ENCODE measurements at places on chromosomes 13 and 19. TPM values are rescaled to one million over a fixed set of nuclear protein-coding genes. Genes with fewer than 3 reads are reported as not detected.

DNA sequence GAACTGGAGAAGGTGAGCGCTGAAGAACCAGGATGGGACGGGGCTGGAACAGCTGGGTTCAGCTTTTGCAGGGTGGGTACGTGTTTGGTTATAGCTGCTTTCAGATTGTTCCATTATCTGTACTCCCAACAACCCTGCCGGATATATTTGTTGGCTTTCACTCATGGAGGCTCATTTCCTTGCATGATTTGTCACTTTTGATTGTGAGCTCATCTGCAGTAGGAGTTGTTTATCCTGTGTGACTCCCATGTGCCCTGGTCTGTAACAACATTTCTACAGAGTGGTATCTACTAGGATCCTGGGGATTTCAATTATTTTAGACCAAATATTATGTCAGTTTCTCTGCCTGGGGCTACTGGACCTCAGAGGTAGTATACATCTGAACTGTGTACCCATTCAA, 5.4 kb downstream of the ARL11 start:
- no peaks in the 10 kb centered on the region for H3K36me3 ChIP-seq
- no peak overlapping the region for H3K27ac ChIP-seq
- no peak overlapping the region for H3K4me3 ChIP-seq
- H3K27me3 ChIP-seq, result no peaks in the 10 kb centered on the region

DNA sequence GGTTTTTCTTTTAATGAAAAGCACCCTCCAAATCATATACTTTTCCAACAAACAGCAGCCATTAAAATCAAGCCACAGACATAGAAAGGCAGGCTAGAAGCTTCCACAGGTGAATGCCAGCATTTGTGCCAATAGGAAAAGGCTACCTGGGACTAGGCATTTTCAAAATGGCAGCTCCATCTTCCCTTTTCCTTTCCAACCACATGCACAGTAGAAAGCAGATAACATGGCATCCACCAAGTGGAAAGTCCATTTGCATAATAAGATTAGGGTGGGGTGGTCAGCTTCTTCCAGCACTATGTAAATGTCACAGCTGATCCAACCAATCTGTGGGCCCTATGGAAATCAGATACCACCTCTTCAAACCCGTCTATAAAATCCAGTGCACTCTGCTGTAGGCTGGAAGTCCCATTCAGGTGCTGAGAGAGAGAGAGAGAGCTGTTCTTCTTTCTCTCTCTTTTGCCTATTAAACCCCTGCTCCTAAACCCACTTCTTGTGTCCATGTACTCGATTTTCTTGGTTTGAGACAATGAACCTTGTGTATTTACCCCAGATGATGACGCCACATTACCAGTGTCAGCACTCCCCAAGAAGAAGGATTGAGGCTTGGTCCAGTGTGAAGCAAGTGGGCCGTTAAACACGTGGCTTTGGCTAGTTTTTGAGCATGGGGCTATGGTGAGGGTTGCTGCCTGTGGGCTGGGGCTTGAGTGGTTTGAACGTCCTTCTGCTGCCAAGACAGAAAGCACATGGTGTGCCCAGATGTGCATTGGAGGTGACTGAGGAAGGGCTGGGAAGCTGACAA, 24.2 kb upstream of the IGFL1 start:
- H3K36me3 ChIP-seq, result no peaks in the 10 kb centered on the region
- H3K4me1 ChIP-seq, result no peaks in the 10 kb centered on the region
- H3K27ac ChIP-seq, result no peak overlapping the region
- DNase-seq, result no peak
- no peak overlapping the region for H3K4me3 ChIP-seq

GRCh38 chr13:100917011-100917410, 242.4 kb upstream of the TMTC4 start:
- no peaks in the 10 kb centered on the region for H3K27me3 ChIP-seq
- H3K4me1 ChIP-seq, result no peaks in the 10 kb centered on the region
- H3K4me3 ChIP-seq, result no peak overlapping the region
- H3K36me3 ChIP-seq, result no peaks in the 10 kb centered on the region
- no peak for DNase-seq
- no peak overlapping the region for H3K27ac ChIP-seq

GRCh38 chr13:75906315-75906714, 270.2 kb downstream of the LMO7 start:
- no peaks in the 10 kb centered on the region for H3K27me3 ChIP-seq
- H3K27ac ChIP-seq, result no peak overlapping the region
- DNase-seq, result no peak
- no peaks in the 10 kb centered on the region for H3K4me1 ChIP-seq
- H3K36me3 ChIP-seq, result no peaks in the 10 kb centered on the region

DNA sequence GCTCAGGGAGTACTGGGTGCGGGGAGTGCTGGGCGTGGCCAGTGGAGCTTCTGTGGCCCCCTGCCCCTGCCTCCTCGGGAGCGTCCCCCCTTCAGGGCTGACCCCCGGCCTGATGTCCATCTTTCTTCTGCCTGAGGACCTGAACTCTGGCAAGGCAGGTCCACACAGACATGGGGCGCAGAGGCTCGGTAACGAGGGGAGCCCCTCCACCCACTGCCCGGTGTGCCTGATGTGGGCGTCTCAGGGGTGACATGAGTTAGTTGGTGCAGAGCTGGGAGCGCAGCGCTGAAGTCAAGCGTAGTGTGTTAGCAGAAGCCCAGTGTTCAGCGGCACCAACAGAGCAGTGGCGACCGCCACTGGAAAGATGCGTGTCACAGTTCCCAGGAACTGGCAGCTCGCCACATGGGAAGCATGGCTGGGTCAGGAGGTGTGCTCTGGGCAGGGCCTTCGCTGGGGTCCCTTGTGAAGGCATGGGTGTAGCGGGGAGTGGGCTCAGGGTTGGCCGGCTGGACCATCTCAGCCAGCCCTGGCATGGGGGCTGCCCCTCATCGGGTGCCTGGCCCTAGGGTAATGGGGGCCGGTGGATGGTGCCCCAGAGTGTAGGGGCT, 11.5 kb downstream of the THOP1 start:
- H3K36me3 ChIP-seq, result peaks cover 8% of the 10 kb centered on the region
- no peaks in the 10 kb centered on the region for H3K27me3 ChIP-seq
- no peak overlapping the region for H3K4me3 ChIP-seq
- peaks cover 25% of the 10 kb centered on the region for H3K4me1 ChIP-seq
- DNase-seq, result no peak

- no peak overlapping the region for H3K27ac ChIP-seq
- no peaks in the 10 kb centered on the region for H3K36me3 ChIP-seq
- DNase-seq, result no peak
- no peak overlapping the region for H3K4me3 ChIP-seq
Observed at GRCh38 chr19:55304279-55304978, 20.6 kb downstream of the BRSK1 start.

- H3K4me1 ChIP-seq, result no peaks in the 10 kb centered on the region
- H3K4me3 ChIP-seq, result no peak overlapping the region
- DNase-seq, result no peak
- H3K27ac ChIP-seq, result no peak overlapping the region
- H3K27me3 ChIP-seq, result no peaks in the 10 kb centered on the region
Observed at GRCh38 chr13:74258961-74259360, 124.8 kb upstream of the KLF12 start.

DNA sequence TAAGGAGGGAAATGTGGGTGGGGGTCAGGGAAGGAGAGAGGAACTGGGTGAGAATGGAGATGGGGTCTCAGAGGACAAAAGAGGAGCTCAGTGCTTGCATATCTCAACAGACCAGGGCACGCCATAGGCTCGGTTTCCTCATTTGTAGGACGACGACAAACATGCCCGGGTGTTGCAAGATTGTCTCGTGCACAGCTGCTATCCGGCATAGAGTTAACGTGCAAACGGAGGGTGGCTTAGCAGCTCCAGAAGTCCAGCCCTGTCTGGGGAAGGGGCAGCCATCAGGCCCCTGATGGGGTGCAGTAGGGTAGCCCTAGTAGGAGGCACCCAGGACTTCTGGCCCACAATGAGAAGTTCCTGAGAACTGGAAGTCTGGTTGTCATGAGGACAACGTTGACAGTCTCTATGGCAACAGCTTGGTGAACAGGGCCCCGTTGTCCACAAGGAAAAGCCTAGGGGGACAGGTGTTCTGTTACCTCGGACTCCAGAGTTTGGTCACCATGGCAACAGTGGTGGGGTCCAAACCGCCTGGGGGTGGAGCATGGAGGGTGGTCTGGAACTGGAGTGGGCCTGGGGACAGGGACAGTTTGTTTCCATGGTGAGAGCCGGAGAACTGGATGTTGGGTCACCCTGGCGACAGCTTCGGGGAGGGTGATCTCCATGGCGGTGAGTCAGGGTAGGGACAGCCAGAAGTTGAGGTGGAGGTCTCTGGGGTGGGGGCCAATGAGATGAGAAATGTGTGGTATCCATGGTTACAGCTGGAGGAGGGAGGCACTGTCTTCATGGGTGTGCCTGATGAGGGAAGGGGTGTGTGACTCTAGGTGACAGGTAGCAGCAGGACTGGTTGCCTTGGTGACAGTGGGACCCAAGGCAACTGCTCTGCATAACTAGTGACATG, 16.8 kb downstream of the TM6SF2 start:
- no peaks in the 10 kb centered on the region for H3K36me3 ChIP-seq
- no peak for DNase-seq
- H3K4me3 ChIP-seq, result no peak overlapping the region
- H3K4me1 ChIP-seq, result peaks cover 2% of the 10 kb centered on the region
- H3K27me3 ChIP-seq, result no peaks in the 10 kb centered on the region

GRCh38 chr19:44813070-44813840, 4.4 kb downstream of the BCAM start:
- DNase-seq, result no peak
- H3K4me3 ChIP-seq, result no peak overlapping the region
- H3K4me1 ChIP-seq, result peaks cover 19% of the 10 kb centered on the region
- no peaks in the 10 kb centered on the region for H3K27me3 ChIP-seq

- no peaks in the 10 kb centered on the region for H3K36me3 ChIP-seq
- no peak overlapping the region for H3K4me3 ChIP-seq
- no peak overlapping the region for H3K27ac ChIP-seq
- no peaks in the 10 kb centered on the region for H3K4me1 ChIP-seq
- no peaks in the 10 kb centered on the region for H3K27me3 ChIP-seq
Observed at GRCh38 chr13:108419768-108420167, 150.2 kb downstream of the TNFSF13B start.

DNA sequence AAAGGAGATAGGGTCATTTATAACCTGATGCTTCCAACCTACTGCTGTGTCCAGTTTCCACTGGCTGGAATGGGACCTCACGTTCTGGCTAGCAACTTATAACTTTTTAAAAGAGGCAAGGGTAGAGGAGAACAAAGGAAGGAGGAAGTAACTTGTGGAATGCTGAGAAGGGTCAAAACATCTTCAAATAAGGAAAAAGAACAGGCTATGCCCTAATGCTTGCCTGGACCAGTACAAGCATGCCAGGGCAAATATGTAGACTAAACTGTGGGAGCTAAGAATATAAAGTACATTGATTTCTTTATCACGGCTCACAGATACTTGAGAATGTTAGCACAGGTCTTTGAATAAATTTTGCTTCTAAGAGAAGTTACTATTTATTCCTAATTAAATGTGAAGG, 1.5 kb upstream of the ZNF561 start:
- H3K27me3 ChIP-seq, result no peaks in the 10 kb centered on the region
- DNase-seq, result no peak
- H3K4me1 ChIP-seq, result peaks cover 14% of the 10 kb centered on the region

GRCh38 chr19:45244133-45244794, 943 bp downstream of the EXOC3L2 start:
- no peaks in the 10 kb centered on the region for H3K4me1 ChIP-seq
- DNase-seq, result no peak
- peak overlapping the region; percentile 12 for H3K4me3 ChIP-seq
- no peaks in the 10 kb centered on the region for H3K27me3 ChIP-seq

DNA sequence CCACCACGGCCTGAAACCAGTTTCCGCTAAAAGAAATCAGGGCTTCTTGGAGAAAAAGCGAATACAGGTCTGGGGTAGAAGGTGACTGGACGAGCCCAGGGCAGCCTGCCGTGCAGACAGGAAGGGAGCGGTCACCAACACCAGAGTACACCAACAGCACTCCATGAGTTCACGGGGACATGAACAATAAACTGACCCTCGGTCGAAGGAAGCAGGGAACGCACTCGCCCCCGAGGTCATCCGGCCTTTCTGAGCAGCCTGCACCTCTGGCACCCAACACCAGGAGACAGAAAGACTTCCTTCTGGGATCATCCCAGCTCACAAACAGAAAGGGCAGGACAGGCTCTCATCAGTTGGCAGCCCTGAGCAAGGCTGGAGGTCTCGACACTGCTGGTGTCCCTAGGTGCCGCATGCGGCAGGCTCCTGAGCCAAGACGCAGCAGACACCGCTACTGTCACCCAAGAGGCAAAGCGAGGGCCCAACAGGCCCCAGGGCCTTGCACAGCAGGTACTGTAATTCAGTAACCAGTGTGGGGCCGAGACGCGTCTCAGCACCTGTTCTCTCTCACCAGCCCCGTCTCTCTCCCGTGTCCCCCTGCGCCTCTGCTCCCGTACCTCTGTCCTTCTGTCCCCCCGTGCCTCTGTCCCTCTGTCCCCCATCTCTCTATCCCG, 18.0 kb downstream of the DCUN1D2 start:
- H3K27me3 ChIP-seq, result no peaks in the 10 kb centered on the region
- no peak overlapping the region for H3K4me3 ChIP-seq
- peak overlapping the region; percentile 30 for H3K27ac ChIP-seq

GRCh38 chr13:37797631-37798030, 71.9 kb downstream of the TRPC4 start:
- no peak overlapping the region for H3K27ac ChIP-seq
- no peak for DNase-seq
- H3K36me3 ChIP-seq, result no peaks in the 10 kb centered on the region
- no peaks in the 10 kb centered on the region for H3K4me1 ChIP-seq
- no peaks in the 10 kb centered on the region for H3K27me3 ChIP-seq

GRCh38 chr13:31929031-31929770, 102.4 kb upstream of the FRY start:
- H3K4me1 ChIP-seq, result peaks cover 13% of the 10 kb centered on the region
- no peak for DNase-seq
- no peaks in the 10 kb centered on the region for H3K36me3 ChIP-seq
- H3K27ac ChIP-seq, result no peak overlapping the region

GRCh38 chr13:73142071-73142470, 83.3 kb downstream of the KLF5 start:
- peak; percentile 60 for DNase-seq
- H3K27me3 ChIP-seq, result no peaks in the 10 kb centered on the region
- no peak overlapping the region for H3K4me3 ChIP-seq
- H3K27ac ChIP-seq, result peak overlapping the region; percentile 63

- H3K27me3 ChIP-seq, result no peaks in the 10 kb centered on the region
- peak; percentile 21 for DNase-seq
- peak overlapping the region; percentile 73 for H3K27ac ChIP-seq
- peaks cover 12% of the 10 kb centered on the region for H3K4me1 ChIP-seq
Observed at GRCh38 chr19:52296400-52296772, 583 bp upstream of the ZNF480 start.

- no peak for DNase-seq
- H3K27me3 ChIP-seq, result no peaks in the 10 kb centered on the region
- no peak overlapping the region for H3K27ac ChIP-seq
- no peaks in the 10 kb centered on the region for H3K4me1 ChIP-seq
Observed at GRCh38 chr19:47124937-47125668, 5.5 kb upstream of the SAE1 start.

GRCh38 chr13:28953714-28954418, 133.7 kb downstream of the MTUS2 start:
- no peaks in the 10 kb centered on the region for H3K4me1 ChIP-seq

GRCh38 chr19:54436031-54436523, 12.9 kb upstream of the LENG8 start:
- no peak overlapping the region for H3K27ac ChIP-seq
- H3K4me1 ChIP-seq, result peaks cover 35% of the 10 kb centered on the region
- H3K4me3 ChIP-seq, result no peak overlapping the region
- H3K36me3 ChIP-seq, result no peaks in the 10 kb centered on the region

GRCh38 chr19:49829721-49830120, 11.6 kb downstream of the MED25 start:
- no peaks in the 10 kb centered on the region for H3K27me3 ChIP-seq
- H3K36me3 ChIP-seq, result peaks cover 54% of the 10 kb centered on the region
- no peak for DNase-seq
- H3K4me3 ChIP-seq, result no peak overlapping the region
- H3K27ac ChIP-seq, result no peak overlapping the region
- H3K4me1 ChIP-seq, result no peaks in the 10 kb centered on the region

Gene MIA
- total RNA-seq, result not detected

Gene ZNF90
- 15.3 TPM for total RNA-seq

Gene BLOC1S3
- 13.3 TPM for total RNA-seq
